ENCODE measurements at places on chromosomes 1 and 21. TPM values are rescaled to one million over a fixed set of nuclear protein-coding genes. Genes with fewer than 3 reads are reported as not detected.

GRCh38 chr1:26959722-26960624 is at the start of gene KDF1:
TSS of gene KDF1 (minus strand) at chr1:26960468. CDS start at chr1:26952380, 8,088 bp downstream.
- peak; percentile 56 for DNase-seq

DNA sequence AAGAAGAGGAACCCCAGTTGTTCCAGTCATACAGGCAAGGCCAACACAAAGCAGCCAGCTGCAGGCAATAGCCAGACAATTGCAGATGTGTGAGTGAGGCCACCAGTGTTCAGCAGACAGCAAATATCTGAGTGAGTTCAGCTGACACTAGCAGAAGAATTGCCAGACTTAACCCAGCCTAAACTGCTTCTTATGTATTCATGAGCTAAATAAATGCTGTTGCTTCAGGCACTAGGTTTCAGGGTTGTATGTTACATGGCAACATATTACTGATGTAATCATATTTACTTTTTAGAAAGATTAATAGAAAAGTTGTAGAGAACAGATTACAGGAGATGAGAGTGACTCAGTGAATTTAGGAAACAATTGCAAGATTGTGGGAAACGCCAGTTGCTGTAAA is 129.8 kb upstream of the CHODL start:
- no peak for DNase-seq

DNA sequence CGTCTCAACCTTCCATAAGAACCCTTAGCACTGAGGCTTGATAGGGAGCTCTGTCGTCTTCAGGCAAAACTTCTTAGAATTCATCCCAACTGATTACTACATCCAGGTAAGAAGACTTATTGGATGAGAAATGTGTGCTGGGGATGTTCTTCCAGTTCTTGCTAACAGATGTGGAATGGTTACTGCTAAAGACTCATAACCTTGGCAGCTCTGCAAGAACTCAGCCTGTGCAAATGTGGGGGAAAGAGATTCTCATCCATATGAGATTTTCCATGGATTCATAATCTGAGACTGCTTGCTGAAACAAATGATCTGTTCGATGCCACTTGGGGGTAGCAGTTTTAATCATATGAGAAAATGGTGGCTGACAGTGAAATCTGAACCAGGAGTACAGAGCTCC is 48.2 kb downstream of the NTPCR start:
- no peak for DNase-seq

GRCh38 chr1:233376382-233377110 is 49.0 kb downstream of the MAP3K21 start:
- DNase-seq = no peak

- DNase-seq = no peak
Measured at GRCh38 chr1:8182034-8182761, 135.7 kb upstream of the SLC45A1 start.

GRCh38 chr1:121418369-121419049 is 233.7 kb downstream of the SRGAP2C start:
- no peak for DNase-seq

SPRR5 gene
- total RNA-seq = not detected

ZNF695 gene
- 5.9 TPM for total RNA-seq

FMO2 gene
- total RNA-seq = not detected
